Activated T-cell treated with anti-CD3 and anti-CD28 coated beads for 24 hours (primary cell): ENCODE measurements at places on chromosomes 3 and 15.

GRCh38 chr3:33932010-33932764 lies 133.8 kb downstream of the PDCD6IP start:
- no peak for DNase-seq

DNA sequence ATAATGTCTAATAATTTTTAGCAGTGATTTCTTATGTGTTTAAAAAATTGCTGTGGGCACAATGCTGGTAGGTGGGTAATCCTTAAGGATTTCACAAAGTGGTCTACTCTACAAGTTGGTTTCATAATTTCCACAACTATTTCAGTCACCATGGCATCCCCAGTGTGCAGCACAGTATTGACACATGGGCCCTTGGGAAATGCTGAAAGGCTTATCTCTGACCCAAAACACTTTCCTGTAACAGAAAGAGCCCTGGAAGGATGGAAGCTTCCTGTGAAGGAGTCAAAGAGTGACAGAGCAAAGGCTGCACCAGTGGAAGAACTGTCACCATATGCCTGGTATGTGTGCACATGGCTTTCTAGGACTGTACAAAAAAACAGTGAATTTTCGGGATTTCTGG lies 153.7 kb downstream of the ANO10 start:
- DNase-seq = no peak

DNA sequence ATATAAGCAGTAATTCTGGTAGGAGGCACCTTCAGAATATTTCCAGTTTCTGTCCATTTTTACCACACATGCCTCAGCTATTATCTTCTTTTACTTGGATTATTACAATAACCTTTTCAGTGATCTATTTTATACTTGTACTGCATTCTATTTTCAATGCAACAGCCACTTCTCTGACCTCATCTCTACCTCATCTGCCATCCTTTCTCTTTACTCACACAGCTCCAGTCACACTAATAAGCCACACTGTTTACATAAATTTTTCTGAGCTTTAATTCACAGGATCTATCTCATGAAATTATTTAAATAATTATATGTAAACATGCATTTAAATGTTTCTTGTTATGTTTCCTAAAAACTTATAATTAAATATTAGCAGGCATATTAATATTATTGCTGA lies 47.3 kb upstream of the BCHE start:
- DNase-seq = no peak

DNA sequence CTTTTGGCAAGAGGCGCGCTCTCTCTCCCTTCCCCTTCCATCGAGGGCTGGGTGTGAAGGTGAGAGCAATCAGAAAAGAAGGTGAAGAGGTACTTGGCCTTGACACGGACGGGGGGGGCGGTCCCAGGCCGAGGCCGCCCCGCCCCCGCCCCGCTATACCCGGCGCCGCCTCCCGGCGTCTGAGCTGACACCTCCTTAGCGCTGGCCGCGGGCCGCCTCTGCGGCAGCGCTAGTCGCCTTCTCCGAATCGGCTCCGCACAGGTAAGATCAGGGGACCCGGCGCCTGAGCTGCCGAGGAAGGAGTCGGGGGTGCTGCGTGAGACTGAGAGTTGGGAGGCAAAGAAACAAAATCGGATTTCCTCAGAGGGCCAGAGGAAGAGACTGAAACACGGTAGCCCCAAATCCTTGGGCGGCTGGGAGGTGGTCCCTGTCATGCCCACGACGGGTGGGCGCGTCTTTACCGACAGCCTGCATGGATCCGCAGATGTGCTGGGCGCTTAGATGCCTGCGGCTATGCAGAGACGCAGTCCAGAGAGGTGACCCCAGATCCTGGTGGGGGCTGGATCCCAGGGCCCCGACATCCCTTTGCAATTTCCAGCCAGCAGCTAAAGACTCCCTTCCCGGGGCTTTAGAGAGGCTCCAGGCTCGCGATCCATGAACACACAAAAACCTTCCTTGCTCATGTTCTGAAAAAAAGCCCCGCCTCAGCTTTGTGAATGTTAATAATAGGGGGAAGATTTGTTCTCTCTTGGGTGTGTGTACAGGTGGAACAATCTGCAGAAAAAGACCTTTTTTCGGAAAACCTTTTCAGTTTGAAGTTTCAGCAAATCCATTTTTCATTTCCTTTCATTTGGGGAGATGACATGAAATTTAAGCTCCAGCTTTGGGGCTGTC lies at the start of gene ENTPD3:
Gene ENTPD3, plus strand, starts transcription at position 184 of the 894 bp plus-strand sequence. CDS start 874 bp downstream, outside the sequence.
- DNase-seq = peak; percentile 14

- no peak for DNase-seq
These were observed 31.6 kb upstream of the ACAD9 start for GRCh38 chr3:128847666-128848370.

GRCh38 chr3:128338536-128339330 lies 128.0 kb downstream of the DNAJB8 start:
- DNase-seq = no peak

DNA sequence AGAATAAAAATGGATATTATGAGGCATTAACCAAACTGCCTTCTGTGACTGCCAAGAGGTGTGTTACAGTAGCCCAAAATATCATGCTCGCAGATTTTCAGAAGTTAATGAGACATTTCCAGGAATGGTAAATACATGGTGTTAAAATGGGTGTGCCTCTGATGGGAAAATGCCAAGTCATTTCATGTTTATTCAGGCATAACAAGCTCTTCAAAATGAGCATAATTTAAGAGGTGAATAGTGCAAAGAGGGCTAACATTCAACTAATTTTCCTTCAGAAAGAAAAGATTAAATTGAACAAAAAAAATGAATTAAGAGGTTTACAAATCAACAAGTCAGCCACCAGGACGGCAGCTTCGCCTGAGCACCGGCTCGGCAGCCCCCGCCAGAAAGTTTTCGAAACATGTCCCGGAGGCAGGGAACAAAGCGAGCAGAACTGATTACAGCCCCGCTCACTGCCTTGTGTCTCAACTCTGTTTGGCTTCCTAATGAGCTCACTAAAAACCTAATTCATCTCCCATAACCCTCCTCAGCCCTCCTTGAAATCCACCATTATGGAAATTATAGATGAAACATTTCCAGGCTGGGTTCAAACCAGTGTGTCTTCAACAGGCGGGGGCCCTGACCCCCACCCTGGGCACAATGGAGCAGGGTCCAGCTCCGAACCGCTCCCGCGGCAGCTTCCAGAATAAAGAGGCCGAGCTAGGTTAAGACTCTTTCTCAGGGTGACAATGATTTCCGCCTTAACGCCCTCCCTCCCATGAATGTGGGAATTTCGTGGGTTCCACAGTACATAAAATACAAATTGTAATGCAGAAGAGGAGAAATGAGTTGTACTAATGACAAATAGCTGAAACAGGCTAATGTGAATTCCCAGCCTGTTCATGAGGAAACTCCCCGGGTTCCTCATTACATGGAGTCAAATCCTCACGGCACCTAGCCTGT lies 43.9 kb downstream of the MEIS2 start:
- DNase-seq = no peak
